ENCODE measurements at places on chromosomes 16 and 17. TPM values are rescaled to one million over a fixed set of nuclear protein-coding genes. Genes with fewer than 3 reads are reported as not detected.

- DNase-seq: no peak
These were observed 8.5 kb downstream of the PECAM1 start for GRCh38 chr17:64382061-64382583.

DNA sequence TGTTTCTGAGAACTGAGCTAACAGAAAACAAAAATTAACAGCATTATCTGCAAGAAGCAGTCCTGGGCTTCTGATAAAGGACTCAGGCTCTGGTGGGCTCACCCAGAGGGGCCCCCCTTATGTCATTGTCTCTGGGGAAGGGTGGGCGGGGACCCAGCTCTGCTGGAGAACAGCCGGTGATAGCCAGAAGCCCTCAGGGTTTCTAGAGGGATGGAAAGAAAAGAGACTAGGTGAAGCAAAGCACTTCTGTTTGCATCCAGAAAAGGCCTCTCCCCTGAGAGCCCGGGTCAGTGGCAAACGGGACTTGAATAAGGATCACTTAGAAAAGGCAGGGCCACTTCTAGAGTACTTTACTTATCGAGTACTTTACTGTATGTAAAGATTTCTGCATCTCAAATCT, 7.0 kb upstream of the CDC42EP4 start:
- DNase-seq: no peak

GRCh38 chr17:11499881-11500280, 98.4 kb upstream of the DNAH9 start:
- no peak for DNase-seq

GRCh38 chr17:70394473-70395232, 225.3 kb downstream of the KCNJ2 start:
- DNase-seq: no peak

- peak; percentile 66 for DNase-seq
These were observed 2.2 kb downstream of the SNN start for GRCh38 chr16:11670171-11671131.

DNA sequence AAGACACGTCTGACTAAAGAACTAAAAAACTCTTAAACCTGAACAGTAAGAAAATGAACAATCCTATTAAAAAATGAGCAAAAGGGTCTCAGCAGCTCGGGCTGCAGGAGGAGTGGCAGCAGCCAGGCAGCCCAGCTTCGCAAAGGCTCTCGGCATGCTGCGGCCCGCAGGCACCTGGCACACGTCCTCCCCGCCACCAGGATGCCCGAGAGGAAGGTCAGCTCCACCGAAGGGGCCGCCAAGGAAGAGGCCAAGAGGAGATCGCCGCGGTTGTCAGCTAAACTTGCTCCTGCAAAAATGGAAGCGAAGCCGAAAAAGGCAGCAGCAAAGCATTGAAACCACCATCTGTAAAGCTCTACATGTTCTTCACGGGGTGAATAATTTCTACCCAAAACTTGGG, 173.5 kb downstream of the BCAS3 start:
- DNase-seq: no peak

The C1QL1 gene
- not detected for total RNA-seq

The ODAD4 gene
- total RNA-seq: not detected

DNA sequence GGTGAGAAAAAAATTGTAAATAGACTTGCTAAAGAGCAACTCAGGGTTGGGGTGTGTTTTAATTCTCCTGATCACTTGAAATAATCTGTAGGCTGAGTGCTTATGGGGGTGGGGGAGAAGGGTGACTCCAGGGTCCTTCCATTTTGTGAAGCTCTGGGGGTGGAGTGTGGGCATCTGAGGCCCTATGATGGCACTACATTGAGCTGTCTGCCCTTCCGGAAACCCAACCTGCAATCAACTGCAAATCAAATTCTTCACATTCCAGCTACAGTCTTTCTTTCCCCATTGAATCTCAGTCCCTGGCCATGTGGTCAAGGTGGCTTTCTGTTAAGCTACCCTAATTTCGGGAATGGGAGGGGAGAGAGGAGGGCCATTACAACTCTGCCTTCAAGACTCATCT, 6.0 kb upstream of the CDC6 start:
- DNase-seq: no peak

DNA sequence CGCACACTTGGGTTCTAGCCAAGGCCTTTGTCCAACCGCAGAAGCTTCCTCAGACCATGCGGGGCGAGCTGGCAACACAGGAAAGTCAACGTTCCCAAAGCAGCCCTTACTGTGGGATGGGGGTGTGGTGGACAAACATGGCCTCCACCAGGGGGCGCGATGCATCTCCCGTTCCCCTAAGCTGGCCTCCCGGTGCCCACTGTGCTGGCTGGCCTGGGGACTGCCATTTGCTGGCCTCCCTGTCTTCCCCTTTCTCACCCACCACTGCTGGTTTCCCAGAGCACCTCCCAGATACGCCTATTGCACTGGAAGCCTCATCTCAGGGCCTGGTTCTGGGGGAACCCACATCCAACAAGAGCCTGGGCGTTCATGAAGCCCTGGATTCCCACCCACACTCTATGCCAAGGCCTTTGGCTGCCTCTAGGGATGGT, 145.3 kb downstream of the IRF8 start:
- DNase-seq: peak; percentile 34

GRCh38 chr16:85891033-85891775, 7.8 kb upstream of the IRF8 start:
- DNase-seq: no peak

DNA sequence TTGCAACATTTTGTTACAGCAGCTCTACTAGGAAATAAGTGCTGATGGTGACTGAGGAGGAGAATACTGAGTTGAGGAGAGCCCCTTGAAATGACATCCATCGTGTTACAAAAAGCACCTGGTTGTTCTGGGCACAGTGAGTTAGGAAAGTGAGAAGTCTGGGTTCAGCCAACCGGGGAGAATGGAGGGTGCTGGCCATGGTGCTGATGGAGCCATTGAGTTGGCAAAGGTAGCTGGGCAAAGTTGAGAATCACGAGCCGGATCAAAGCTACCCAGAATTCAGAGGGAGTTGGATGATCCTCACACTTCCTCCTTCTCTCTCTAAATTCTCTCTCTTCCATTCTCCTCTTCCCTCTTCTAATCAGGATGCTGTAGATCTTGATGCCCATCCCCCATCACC, 35.0 kb upstream of the ASIC2 start:
- no peak for DNase-seq

DNA sequence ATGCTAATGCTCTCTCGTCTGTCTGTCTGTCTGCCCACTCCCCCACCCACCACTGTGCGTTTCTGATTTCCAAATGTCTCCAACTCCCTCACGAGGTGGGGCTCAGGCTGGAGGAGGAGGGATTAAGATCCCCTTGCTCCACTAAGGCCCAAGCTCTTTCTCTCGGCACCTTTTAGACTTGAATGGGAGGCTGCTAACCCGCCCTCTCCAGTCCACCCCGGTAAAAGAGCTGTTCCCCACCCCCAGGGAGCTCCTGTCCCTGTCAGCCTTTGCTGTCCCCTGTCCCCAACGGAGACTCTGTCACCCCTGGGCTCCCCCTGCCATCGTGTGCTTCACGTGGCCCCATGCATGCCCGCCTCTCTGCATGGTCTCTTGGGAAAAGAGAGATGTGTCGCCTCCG, 68.5 kb upstream of the PLCG2 start:
- no peak for DNase-seq

DNA sequence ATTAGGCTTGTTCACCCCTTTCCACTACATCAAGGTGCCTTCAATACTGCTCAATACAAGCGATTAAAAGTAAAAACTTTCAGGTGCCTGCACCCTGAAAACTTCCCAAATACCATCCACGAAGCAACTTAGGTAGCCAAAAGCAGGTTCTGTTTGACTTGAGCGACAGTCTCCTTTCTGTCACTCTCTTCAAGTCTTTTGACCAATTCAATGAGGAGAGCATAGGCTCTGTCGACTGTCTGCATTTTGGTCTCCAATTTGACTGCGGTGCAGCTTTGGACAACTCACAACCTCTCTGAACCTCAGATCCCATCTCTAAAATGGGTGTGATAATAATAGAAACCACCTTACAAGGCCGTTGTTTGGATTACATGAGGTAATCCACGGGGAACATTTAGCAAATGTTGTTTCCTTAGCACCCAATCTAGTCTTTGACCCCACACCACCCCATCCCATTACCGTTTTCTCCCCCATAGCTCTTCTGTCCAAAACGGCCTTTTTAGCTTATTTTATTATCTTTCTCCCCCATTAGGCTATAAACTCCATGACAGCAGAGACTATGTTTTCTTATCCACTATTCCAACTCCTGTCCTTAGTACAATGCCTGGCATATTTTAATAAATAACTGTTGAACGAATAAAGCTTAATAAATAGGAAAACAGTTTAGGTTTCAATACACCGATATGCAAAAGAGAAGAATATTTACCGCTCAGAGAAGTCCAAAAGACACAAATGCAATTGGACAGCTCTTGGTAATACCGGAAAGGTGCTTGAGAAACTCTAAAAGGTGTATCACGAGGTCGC, 999 bp downstream of the MARF1 start:
- DNase-seq: no peak

DNA sequence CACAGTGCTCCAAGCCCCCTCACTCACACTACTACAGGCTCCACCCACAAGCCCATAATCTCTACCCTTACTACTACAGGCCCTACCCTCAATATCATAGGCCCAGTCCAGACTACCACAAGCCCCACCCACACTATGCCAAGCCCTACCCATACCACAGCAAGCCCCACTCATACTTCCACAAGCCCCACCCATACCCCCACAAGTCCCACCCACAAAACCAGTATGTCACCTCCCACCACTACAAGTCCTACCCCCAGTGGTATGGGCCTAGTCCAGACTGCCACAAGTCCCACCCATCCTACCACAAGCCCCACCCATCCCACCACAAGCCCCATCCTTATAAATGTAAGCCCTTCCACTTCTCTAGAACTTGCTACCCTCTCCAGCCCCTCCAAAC, 13.8 kb downstream of the RIPOR1 start:
- peak; percentile 64 for DNase-seq

GRCh38 chr17:35341411-35341992, 31.9 kb downstream of the SLFN11 start:
- DNase-seq: no peak

The DHRS7C gene
- 34.3 TPM for total RNA-seq

DNA sequence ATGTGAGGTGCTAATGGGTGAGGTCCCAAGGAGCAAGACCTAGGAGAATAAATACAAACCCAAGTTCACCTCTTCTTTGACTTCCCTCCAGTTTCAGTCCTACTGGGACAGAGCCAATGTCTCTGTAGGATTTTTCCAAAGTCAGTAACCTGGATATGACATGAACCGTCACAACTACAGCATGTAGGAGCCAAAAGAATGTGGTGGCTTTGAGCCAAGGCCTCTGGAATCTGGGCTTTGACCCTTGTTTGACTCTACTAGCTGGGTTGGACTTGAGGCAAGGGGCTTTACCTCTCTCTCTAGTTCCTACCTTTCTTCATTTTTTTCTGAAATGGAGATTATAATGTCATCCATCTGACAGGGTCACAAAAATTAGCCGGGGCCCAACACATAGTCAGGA, 91.4 kb downstream of the CACNG3 start:
- DNase-seq: no peak
